ENCODE measurements at places on chromosomes 5 and 9.

- peak; percentile 44 for DNase-seq
Measured at GRCh38 chr9:6055216-6055615, 39.8 kb upstream of the RANBP6 start.

GRCh38 chr5:174843263-174844250 is 119.2 kb downstream of the MSX2 start:
- DNase-seq = no peak

- DNase-seq = no peak
Measured at GRCh38 chr5:148314187-148314586, 2.0 kb downstream of the SPINK7 start.

DNA sequence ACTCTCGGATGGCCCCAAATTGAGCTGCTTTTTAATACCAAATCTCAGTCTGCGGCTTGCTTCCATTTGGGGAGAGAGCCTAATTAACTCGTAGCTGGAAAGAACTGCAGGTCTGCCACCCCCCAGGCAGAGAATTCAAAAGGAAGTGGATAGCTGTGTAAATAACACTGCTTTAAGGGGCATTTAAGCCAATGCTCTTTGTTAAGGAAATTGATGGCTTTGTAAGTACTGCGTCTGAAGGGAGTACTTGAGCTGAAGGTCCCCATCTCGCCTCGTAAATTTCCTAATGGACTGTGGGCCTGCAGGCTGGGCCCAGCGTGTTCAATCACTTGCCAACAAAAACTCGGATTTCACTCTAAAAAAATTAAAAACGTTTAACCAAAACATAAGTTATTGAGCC is 132.7 kb downstream of the PAPPA start:
- DNase-seq = no peak

GRCh38 chr9:37404590-37404989 is 17.9 kb upstream of the GRHPR start:
- DNase-seq = no peak

- no peak for DNase-seq
Measured at GRCh38 chr5:171323806-171324632, 15.0 kb downstream of the TLX3 start.

GRCh38 chr5:74514888-74515551 is 125.5 kb downstream of the ENC1 start:
- no peak for DNase-seq

GRCh38 chr9:81537964-81538363 is 151.4 kb downstream of the TLE1 start:
- DNase-seq = no peak

DNA sequence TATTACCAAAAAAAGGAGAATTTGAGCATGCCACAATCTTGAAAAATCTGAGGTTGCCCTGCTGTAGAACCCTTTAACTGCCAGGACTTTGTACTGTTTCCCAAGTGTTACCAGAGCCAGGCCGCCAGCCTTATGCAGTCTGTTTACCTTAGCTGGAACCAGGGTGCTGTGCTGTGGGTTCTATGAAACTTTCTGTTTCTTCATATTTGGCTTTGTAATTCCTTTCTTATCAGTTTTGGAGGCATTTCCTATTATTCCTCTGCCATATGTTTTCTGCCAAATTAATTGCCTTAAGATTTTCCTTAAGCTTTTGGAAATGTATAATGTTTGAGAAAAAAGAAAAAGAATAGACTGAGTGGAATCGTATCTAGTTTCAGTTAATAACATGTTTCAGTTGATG is 2.1 kb downstream of the S1PR3 start:
- no peak for DNase-seq

GRCh38 chr9:135029871-135030565 is 57.5 kb upstream of the OLFM1 start:
- DNase-seq = no peak

DNA sequence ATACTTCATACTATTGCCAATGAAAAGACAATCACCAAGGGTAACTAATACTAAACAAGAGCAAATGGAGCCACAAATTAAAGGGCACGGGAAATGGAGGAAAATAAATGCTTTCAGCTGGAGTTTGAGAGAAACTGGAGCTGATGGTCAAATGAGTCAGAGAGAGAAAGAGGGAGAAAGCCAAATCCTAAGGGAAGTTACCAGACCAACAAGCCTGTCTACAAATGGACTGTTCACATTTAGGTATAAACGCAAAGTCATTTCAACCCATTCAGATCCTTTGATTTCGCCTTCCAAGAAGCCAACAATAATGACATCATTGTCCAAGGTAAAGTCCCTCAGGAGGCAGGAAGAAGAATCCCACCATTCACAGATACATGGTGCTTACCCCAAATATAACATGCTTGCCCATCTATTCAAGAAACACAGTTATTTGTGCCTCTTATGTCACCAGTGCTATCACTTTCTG is 351.8 kb downstream of the RAB3C start:
- no peak for DNase-seq

DNA sequence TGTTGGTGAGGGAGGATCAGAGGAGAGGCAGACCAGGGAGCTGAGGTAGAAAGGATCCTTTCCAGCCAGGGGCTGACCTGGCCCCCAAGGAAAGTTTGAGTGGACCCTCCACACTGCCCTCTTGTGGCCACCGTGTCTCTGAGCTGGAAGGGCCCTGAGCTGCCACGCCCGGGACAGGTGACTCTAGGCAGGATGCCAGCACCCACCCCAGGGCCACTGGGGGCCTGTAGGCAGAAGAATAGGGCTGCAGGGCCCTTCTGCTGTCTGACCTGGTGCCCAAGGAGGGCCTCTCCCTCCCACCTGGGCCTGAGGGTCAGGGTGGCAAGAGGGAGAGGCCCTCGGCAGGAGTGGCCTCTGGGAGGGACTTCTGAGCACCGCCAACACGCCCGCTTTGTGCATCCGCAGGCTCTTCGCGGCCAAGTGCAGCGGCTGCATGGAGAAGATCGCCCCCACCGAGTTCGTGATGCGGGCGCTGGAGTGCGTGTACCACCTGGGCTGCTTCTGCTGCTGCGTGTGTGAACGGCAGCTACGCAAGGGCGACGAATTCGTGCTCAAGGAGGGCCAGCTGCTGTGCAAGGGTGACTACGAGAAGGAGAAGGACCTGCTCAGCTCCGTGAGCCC is 76.8 kb downstream of the LMX1B start:
- peak; percentile 64 for DNase-seq

GRCh38 chr5:163914910-163915309 is 409.5 kb downstream of the MAT2B start:
- no peak for DNase-seq

All from CD4-positive, alpha-beta T cell treated with Interleukin-17A for 4 hours (primary cell).